Caki2 (cell line): ENCODE measurements at places on chromosomes 7 and 10. TPM values are rescaled to one million over a fixed set of nuclear protein-coding genes. Genes with fewer than 3 reads are reported as not detected.

Gene EEPD1
- 73.6 and 91.9 TPM in 2 replicates for total RNA-seq

Gene ERV3-1
- total RNA-seq: not detected in 2 replicates

Gene TFEC
- not detected in 2 replicates for total RNA-seq

Gene TIMM23
- 141 and 149 TPM in 2 replicates for total RNA-seq

Gene EPHB4
- total RNA-seq: 31.9 and 43.6 TPM in 2 replicates
